B cell (primary cell): ENCODE measurements at places on chromosomes 1 and 21. TPM values are rescaled to one million over a fixed set of nuclear protein-coding genes. Genes with fewer than 3 reads are reported as not detected.

The KLHDC7A gene
- not detected in 2 replicates for total RNA-seq

The COL11A1 gene
- total RNA-seq: not detected in 2 replicates

The SPAG17 gene
- total RNA-seq: not detected in 2 replicates

The ARHGEF16 gene
- total RNA-seq: 0.22 TPM in 1 of 2 replicates, not detected in the other

DNA sequence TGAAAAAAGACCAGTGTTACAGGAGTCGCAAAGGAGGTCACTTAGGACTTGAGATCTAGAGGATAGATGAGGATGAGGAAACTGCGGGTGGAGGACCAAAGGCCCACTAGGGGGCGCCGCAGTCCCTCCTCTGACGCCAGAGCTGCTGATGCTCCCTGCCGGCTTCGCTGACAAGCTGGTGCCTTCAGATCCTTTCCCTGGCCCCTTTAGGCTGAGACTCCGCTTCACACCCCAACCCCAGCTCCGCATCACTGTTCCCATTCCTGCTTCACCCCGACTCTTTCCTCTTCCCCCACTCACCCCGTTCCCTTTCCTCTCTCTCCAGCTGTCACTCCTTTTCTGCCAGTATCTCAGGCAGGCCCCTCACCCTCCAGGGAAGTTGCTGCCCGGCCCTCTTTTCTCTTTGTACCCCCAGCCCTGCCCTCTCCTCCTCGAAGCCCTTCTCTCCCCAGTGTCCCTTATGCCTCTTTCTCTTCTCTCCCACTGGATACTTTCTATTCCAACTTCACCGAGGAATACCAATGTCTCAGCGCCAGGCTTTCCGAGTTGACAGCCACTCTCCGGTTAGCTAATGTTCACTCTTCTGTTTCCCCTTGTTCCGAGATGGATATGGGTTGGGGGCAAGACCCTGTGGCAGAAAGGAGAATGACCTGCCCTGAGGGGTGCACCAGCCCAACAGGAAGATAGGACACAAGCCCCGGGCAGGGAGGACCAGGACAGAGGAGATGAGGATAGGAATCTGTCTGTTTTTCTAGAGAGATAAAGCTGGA is 4.5 kb downstream of the KCNJ9 start:
- DNase-seq: peak; percentile 79

DNA sequence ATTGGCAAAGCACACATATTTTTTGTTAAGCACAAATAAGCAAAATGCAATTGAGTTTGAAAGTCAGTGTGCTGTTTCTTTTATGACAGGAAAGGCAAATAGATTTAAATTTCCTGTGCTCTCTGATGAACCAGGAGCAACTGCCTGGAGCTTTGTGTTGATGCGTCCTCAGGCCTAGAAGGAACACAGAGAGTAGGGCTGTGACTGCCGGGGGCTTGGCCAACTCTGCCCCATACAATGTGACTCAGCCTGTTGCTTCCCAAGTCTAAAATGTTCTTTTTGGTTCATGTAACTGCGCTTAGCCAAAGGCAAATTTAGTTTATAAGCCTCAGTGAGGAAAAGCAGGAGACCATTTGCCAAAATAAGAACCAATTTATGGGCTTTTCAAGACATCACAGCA is 37.5 kb downstream of the TOR1AIP2 start:
- no peak for DNase-seq

DNA sequence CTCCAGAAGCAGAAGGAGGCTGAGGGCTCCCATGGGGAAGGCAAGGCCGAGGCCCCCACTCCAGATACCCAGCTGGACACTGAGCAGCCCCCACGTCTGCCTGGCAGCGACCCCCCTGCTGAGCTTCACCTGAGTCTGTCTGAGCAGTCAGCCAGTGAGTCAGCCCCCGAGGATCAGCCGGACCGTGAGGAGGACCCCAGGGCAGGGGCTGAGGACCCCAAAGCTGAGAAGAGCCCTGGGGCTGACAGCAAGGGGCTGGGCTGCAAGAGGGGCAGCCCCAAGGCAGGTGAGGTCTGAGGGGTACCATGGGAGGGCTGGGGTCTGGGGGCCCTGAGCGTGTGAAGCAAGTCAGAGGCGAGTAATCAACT is 21.3 kb downstream of the DMBX1 start:
- no peak for DNase-seq

DNA sequence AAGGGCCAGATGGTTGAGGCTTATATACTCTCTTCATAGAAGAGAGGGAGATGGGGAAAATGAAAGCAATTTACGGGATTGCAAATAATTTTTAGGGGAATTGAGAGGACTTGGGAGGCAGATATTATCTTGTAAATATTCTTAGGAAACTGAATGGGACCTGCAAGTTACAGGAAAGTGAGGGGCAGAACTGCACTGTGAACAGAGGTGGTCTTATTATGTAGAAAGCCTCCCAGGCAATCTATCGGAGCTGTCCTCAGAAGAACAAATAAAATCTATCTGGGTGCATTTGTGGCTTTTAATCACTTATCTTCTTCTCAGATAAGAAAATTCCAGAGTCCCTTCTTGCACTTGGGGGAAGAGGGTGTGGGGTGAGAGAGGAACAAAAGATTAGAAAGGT is 223.5 kb downstream of the RHOU start:
- no peak for DNase-seq
